Fibroblast of skin of left quadriceps (primary cell): ENCODE measurements at places on chromosomes 3 and 15.

GRCh38 chr3:5053021-5053831 is 68.9 kb upstream of the ARL8B start:
- peak; percentile 69 for DNase-seq

DNA sequence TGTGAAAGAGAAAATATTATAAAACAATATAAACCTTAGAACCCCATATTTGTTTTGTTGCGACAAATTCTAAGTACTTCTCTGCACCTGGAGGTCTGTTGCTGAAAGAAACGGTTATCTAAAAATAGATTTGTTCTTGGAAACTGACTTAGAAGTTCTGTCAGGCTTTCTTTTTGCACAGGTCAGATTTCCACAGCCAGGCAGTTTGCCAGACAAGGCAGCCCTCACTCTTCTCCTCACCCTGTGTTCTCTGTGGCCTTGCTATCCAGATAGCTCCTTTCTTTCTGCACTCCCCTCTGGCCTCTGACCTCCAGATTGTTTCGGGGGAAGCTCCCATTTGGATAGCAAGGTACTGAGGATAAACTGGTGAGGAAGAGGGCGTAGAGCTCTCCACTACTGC is 413.3 kb upstream of the ONECUT1 start:
- no peak for DNase-seq

- DNase-seq, result no peak
These were observed 31.7 kb downstream of the TMEM212 start for GRCh38 chr3:171874879-171875278.

GRCh38 chr3:191973820-191974219 is 512.9 kb downstream of the PYDC2 start:
- DNase-seq, result no peak
